ENCODE measurements at places on chromosomes 1 and 21.

DNA sequence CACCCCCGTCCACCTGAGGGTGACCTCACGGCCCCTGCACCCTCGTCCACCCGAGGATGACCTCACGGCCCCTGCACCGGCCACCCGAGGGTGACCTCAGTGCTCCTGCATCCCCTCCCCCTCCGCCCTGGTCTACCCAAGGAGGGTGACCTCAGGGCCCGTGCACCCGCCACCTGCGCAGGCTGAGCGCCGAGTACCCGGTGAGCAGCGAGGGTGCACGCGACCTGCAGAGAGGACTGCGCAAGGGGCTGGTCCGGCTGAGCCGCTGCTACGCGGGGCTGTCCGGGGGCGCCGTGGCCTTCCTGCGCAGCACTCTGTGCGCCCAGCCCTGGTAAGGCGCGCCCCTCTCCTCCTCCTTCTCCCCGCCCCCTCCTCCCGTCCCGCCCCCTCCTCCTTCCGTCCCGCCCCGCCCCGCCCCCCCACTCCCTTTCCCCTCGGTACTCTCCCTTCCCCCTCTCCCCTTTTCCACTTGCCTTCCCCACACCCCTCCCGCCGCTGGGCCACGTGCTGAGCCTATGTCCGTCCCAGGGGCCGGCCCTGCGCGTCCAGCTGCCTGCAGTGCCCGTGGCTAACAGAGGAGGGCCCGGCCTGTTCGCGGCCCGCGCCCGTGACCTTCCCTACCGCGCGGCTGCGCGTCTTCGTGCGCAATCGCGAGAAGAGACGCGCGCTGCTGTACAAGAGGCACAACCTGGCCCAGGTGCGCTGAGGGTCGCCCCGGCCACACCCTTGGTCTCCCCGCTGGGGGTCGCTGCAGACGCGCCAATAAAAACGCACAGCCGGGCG lies 28.4 kb downstream of the TRIM11 start:
- DNase-seq: no peak

DNA sequence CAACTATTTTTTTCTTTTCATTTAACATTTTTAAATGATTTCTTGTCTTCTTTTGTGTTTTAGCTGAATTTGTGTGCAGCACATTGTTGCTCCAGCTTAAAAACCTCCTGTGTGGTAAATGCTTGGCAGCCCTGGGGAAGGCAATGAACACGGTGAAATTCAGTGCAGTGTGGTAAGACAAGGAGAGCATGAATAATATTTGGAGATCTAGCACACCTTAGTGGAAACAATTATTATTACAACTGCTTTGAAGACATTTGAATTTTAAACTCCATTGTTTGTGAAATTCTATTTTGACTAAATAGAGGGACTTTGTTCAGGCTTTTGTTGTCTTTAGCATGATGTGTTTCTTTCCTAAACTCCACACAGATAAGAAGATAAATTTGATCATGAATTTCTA lies 242.6 kb upstream of the CXADR start:
- no peak for DNase-seq

GRCh38 chr21:34201001-34201400 lies 127.6 kb downstream of the MRPS6 start:
- DNase-seq: no peak

GRCh38 chr1:62068978-62069377 lies 125.7 kb upstream of the L1TD1 start:
- no peak for DNase-seq

DNA sequence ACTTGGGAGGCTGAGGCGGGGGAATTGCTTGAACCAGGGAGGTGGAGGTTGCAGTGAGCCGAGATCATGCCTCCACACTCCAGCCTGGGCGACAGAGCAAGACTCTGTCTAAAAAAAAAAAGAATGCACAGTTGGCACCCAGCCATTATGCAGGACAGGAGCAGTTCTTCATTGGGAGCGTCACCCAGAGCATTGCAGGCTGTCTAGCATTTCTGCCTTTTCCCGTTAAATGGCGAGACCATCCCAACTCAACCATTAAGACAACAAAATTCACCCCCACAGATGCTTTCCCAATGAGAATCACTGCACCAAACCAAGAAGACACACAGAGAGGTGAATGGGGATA lies 105.8 kb downstream of the EDEM3 start:
- DNase-seq: no peak

DNA sequence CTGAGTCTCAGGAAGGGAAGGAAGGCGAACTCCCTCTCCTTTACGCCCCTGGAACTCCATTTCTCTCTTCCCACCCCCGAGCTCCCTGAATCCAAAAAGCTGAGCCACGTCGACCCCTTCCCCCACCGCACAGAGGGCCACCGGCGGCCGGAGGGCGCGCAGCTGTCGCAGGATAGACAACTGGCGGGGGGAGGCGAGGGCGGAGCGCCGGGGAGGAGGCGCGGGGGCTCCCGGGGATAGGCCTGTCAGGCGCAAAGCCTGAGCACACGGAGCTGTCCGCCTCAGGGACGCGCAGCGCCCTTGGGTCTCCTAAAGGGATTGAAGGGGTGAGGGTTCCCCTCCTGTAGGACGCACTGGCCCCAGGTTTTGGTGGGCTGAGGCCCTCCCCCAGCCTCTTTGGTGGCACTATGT lies 752 bp upstream of the ACTA1 start:
- DNase-seq: no peak

- no peak for DNase-seq
Observed at GRCh38 chr1:84488107-84488506, 9.0 kb downstream of the RPF1 start.

DNA sequence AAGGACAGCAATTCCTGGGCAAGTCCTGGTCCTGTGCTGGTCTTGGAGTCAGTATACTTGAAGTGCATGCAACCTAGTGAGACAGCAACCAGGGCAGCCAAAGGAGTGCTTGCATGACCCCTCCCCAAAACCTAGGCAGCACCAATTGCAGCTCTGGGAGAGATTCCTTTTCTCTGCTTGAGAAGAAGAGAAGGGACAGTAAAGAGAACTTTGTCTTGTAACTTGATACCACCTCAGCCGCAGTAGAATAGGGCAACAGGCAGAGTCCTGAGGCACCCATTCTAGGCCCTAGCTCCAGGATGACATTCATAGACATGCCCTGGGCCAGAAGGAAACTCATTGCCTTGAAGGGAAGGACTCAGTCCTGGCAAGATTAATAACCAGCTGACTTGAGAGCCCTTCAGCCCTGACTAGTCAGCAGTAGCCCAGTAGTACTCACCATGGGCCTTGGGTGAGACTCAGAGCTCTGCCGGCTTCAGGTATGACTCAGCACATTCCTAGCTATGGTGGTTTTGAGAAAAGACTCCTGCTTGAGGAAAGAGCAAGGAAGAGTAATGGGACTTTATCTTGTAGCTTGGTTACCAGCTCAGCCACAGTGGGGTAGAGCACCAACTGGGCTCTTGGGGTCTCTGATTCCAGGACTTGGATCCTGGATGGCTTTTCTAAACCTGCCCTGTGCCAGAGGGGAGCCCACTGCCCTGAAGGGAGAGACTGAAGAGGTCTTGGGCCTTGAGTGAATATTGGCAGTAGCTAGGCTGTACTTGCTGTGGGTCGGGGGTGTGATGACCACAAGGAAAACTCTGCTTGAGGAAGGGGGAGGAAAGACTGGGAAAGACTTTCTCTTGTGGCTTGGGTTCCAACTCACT lies 51.7 kb upstream of the ACADM start:
- peak; percentile 68 for DNase-seq

- DNase-seq: no peak
Observed at GRCh38 chr1:95028954-95029353, 43.8 kb downstream of the ALG14 start.

GRCh38 chr1:203117611-203118575 lies 9.6 kb upstream of the ADORA1 start:
- DNase-seq: no peak
